ENCODE measurements at places on chromosomes 5 and 9.

- DNase-seq, result no peak
Measured at GRCh38 chr5:1391691-1392090, 46.8 kb upstream of the CLPTM1L start.

DNA sequence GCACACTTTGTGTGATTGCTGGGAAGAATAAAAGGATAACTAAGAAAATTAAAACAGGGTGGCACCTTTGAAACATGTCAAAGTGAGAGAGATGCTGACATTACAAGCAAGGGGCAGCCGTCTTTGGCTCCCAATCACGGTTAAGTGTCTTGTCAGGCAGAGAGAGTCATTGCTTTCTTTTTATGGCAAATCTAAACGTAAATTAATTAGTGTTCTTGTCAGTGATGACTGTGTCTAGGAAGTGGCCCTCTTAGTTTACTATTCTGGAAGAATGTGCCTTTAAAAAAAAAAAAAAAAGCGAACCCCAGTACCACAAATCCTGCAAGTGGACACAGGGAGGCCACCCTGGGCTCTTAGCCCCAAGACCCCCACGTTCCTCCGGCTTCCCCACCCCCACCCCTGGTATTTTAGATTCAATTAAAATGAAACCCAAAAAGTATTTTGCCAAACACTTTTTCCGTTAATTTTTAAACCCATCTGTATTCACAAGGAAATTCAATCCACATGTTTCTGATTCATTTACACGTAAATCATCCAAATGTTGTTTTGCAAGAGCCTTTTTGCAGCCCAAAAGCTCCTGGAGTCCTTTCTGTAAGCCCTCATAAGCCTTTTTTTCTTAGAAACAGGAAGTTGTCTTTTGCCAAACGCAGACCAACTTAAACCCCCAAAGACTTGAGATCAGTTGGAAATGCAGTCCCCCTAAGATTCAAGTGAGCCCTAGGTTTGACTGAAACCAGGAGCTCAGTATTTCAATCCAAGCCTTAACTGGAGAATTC, 399.3 kb downstream of the EBF1 start:
- no peak for DNase-seq

DNA sequence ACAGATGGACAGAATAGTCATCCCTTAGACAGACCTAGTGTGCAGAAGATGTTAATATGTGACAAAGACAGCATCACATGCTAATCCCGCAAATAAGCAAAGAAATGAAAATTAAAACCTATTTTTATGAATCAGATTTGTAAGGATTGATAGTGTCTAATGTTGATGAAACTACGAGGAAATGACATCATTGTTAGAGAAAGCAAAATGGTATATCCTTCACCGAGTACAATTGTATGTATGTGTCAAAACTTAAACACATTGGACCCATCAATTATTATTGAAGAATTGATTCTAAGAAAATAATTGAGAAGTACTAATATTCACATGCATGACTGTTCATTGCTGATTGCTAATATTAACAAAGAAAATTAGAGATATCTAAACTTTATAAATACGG, 493.2 kb downstream of the BNC2 start:
- DNase-seq, result no peak

GRCh38 chr5:149114403-149115312, 26.6 kb upstream of the ABLIM3 start:
- DNase-seq, result peak; percentile 66

- peak; percentile 18 for DNase-seq
Measured at GRCh38 chr5:94884311-94884710, 265.8 kb downstream of the SLF1 start.

DNA sequence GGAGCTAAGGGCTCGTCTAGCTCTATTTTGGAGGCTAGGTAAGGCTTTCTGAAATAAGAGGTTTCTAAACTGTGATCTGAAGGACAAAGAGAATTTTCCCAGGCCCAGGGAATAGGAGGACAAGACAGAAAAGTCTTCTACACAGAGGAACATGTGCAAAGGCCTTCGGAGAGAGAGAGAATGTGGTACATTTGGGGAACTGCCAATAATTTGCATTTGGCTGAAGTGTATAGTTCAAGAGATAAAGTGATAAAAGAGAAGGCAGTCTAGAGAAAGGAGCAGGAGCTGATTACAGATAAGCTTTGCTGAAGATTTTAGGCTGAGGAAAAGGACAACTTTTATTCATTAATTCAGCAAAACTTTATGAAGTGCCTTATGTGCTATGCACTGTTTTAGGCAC, 214.4 kb upstream of the ELL2 start:
- no peak for DNase-seq

DNA sequence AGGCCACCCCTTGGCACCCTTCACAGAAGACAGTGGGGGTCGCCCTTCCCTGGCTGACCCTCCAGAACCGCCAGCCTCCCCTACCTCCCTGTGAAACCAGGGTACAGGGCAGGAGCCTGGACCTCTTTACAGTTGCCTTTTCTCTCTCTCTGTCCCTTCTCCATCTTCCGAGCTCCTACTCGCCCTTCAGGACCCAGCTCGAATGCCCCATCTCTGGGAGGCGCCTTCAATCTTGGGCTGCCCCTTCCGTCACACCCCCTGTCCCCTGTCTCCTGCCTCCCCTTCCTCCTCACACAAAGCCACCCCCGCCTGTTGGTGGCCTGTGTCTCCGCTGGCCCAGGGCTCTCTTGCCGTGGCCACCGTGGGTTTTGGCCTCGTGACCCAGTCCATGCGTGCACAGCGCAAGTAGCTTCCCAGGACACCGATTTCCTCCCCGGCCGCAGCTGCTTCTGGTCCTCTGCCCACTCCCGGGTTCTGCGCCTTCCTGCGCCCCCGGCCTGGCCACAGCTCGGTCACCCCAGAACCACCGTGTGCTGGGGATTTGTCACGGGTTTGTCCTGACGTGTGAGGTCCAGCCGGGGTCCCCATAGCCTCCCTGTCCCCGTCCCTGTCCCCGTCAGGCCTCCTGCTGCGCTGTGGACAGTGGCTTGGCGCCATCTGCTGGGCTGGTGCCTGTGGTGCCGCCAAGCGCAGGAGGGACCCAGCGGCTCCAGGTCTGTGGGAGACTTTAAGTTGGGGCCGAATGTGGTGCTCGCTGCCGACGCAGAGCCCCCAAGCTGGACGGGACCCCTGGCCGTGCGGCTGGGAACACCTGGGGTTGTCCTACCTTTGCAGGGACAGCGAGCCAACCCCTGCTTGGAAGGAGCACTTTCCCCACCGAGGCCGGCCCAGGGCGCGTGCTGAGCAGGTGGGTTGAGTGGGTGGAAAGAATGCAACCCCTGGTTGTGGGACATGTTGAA, 4.0 kb upstream of the TMEM250 start:
- peak; percentile 69 for DNase-seq

DNA sequence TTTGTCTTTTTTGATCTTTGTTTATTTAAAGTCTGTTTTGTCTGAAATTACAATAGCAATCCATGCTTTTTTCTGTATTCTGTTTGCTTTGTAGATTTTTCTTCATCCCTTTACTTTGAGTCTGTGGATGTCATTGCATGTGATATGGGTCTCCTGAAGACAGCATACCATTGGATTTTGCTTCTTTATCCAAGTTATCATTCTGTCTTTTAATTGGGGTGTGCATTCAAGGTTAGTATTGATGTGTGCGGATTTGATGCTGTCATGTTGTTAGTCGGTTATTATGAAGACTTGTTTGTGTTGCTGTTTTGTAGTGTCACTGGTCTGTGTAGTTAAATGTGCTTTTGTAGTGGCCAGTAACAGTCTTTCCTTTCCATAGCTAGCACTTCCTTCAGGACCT, 23.0 kb downstream of the POLK start:
- DNase-seq, result no peak

DNA sequence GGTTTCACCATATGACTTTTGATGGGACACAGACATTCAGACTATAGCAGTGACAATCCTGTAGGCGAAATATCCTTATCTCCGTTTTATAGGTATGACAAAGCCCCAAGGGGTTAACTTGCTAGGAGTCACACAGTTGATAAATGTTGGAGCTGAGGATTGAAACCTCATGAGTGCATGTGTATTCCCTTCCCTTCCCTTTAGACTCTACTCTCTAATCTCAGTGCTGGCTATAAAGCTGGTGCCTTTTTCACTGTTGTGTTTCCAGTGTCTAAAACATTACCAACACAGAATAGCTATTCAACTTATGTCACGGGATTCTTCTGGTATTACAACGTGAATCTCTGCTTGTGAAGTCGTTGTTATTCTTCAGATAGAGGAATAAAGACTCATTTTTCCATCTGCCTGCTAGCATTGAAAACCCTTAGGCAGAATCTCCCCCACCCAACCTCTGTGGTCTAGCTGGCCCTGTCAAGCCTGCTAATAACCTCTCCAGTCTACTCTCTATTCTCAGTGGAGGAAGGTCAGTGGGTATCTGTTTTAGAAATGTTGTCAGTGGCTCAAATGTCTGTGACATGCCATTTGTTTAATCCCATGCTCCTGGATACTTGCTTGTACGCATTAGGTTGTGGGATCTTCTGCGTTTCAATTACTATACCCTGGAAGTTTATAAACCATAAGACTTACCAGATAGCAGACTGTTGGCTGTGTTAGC, 121.2 kb downstream of the TLE4 start:
- DNase-seq, result no peak

GRCh38 chr9:72579880-72580550, 58.6 kb downstream of the TMC1 start:
- no peak for DNase-seq

- DNase-seq, result no peak
Measured at GRCh38 chr9:98081477-98082219, 25.1 kb downstream of the NANS start.

DNA sequence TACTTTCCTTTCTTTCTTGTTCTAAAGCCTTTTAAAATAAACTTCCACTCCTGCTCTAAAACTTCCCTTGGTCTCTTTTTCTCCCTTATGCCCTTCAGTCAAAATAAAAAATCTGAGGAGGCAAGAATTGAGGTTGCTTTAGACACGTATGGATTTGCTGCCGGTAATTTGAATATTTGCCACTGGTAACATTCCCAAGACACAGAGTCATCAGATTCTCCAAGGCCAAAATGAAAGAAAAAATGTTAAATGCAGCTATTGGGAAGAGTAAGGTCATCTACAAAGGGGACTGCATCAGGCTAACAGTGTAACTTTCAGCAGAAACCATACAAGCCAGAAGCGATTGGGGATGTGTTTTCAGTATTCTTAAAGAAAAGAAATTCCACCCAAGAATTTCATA, 311.1 kb downstream of the CDH18 start:
- no peak for DNase-seq

DNA sequence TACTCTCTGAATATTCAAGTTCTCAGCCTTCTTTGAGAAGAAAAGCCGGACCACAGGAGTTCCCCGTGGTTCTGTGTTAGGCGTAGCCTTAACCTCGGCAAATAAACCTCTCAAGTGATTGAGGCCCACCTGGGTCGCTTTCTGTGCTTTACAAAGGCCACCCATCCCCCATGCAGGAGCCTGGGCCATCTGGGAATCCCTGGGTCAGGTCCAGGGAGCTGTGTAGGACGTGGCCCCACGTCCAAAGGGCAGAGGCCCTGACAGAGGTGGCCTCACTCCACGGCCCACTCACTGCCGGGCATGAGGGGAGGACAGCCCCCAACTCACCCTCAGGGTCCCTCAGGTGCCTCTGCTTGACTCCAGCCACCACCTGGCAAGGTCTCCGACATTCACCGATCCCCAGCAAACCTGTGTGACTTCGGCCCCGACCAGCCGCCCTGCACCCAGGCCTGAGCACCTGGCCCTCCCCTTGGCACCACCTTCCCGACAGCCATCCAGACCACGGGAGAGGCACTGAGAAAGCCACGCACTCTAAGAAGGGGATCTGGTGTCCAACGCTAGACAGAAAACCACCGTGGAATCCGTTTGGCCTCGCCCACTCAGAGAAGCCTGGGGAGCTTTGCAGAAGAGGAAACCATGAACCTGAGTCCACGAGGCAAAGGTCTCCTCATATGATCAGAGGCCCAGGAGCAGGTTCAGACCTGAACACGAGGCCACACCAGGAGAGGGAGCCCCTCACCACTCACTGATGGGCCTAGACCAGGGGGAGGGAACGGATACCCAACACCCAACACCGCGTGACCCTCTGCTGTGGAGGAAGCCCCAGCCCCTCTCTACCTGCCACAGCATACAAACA, 4.5 kb downstream of the SLC12A7 start:
- no peak for DNase-seq

DNA sequence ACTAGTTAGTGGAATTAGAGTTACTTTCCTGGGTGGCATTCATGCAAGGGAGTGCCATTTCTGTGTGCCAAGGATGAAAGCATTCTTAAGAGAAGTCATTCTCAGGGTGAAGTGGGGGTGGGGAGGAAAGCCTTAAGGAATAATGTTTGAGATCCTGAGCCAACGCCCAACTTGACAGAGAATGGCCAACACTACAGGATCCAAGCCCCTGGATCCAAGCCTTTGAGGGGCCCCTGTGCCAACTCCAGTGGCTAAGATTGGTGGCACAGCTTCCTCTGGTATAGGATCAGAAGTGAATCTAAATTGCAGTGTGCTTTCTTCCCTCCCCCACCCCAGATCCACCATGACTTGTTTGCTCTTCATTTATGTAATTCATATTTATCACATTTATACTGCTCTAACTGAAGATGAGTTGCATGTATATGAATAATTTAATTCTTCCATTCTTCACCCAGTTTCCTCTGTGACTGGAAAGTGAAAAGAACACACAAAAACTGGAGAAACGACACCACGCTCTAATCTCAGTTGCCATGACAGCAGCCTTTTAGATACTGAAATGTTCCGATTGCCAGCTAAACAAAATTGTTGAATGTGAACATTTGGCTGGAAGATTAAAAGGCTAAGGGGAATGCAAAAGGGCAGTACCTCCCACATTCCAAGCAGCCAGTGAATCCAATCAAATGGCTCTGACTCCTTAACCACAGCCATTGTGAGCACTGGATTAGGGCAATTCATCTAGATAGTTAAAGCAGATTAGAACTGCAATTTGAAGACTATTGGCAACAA, 4.5 kb downstream of the ZNF608 start:
- peak; percentile 35 for DNase-seq

DNA sequence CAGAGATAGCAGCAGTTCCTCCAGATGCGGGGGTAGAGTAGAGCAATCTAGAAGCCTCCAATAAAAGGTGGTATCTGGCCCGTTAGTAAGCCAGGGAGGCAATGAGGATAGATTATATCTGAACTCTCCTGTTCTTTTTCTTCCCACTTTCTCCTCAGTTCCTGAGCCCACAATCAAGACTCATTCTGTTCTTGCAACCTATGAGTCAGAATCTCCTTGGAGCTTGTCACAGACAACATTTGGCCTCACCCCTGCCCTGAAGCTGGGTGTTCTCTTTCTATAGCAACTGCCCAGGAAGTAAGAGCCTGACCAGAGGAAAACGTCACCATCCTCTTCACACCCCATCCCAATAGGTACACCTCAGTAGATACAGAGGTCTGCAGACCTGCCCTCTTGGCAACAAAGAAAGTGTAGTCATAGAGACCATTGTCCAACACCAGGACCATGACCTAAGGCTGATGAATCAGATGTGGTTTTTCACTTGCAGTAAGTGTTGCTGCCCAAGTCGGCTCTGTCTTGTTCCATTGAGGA, 76.3 kb upstream of the PCA3 start:
- no peak for DNase-seq

GRCh38 chr5:148861088-148861487, 34.7 kb downstream of the ADRB2 start:
- no peak for DNase-seq

GRCh38 chr5:91313757-91314673, 69.1 kb downstream of the ARRDC3 start:
- no peak for DNase-seq

All from HEK293T (cell line).